Camera-type eye (tissue), 1 donor: ENCODE measurements at places on chromosomes 12 and 14. TPM values are rescaled to one million over a fixed set of nuclear protein-coding genes. Genes with fewer than 3 reads are reported as not detected.

Gene LRFN5
- total RNA-seq = 28.9 TPM

Gene GLI1
- 7.1 TPM for total RNA-seq

Gene ZNF705A
- total RNA-seq = not detected

Gene SRRM4
- total RNA-seq = 21.8 TPM

Gene ANO4
- 3.1 TPM for total RNA-seq

Gene STYK1
- 1.2 TPM for total RNA-seq

Gene KCNJ8
- total RNA-seq = 25.4 TPM

Gene CMKLR1
- 4.0 TPM for total RNA-seq

Gene RIPK3
- total RNA-seq = 4.4 TPM

Gene ESR2
- 0.88 TPM for total RNA-seq

Gene TMEM30B
- 6.3 TPM for total RNA-seq

Gene IAPP
- total RNA-seq = not detected

Gene TAS2R14
- 21.2 TPM for total RNA-seq

Gene NYNRIN
- 47.5 TPM for total RNA-seq

Gene TMEM132C
- 15.1 TPM for total RNA-seq

Gene APEX1
- 116 TPM for total RNA-seq

Gene MEG3
- 371 TPM for total RNA-seq

Gene SLC5A8
- total RNA-seq = 1.9 TPM

Gene TSPAN11
- 15.6 TPM for total RNA-seq

Gene FGF6
- 1.8 TPM for total RNA-seq

Gene CEBPE
- total RNA-seq = not detected

Gene NPC2
- total RNA-seq = 166 TPM

Gene CDC42BPB
- total RNA-seq = 111 TPM

Gene KLRC1
- 0.27 TPM for total RNA-seq

Gene KRT77
- total RNA-seq = 1.2 TPM

Gene SAMD15
- 4.7 TPM for total RNA-seq

Gene NXPH4
- total RNA-seq = 23.4 TPM
